ENCODE measurements at places on chromosomes 3 and 15.
A peak's percentile ranks its signal among the peaks of the same experiment; 100 is the strongest.

DNA sequence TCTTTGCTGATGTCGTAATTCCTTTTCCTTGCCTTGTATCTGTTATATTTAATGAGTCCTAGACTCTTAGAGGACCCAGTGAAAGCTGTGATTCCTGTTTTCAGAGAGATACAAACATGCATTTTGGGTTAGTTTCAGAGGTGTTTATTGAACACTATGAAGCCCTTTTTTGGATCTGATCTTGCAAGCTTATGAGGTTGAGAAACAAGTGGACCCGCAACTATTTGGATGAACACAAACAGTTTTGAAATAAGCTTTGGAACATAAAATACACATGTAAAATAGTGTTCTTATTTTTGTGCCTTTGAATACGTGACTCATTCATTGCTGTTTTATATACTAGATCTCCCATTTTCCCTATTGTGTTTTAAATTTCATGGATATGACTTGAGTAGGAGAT lies 33.5 kb downstream of the SNRK start:
- DNase-seq = no peak

DNA sequence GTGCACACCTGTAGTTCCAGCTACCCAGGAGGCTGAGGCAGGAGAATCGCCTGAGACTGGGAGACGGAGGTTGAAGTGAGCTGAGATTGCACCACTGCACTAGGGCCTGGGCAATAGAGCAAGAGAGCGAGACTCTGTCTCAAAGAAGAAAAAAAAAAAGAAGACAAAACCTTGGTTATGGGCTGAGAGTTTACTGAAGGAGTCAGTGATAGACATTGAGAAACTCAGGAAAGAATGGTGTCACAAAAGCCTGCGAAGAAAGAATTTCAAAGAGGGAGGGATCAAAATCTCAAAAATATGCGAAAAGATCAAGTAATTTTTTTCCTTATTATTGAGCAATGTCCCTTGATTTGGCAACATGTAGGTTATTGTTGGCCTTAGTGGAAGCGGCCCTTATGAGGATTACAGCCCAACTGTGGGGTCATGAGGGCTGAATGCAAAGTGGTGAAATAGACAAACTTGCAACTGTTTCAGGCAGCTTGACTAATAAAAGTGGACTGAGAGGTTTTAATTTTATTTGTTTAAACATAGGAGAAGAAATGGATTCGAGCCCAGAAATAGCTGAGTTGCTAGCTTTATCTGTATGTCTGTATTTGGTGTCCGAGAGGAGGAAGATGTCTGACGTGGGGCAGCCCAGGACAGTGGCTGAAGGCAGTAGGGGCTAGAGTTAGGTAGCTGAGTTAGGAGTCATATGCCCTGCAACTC lies 18.8 kb upstream of the CELF6 start:
- DNase-seq = no peak

DNA sequence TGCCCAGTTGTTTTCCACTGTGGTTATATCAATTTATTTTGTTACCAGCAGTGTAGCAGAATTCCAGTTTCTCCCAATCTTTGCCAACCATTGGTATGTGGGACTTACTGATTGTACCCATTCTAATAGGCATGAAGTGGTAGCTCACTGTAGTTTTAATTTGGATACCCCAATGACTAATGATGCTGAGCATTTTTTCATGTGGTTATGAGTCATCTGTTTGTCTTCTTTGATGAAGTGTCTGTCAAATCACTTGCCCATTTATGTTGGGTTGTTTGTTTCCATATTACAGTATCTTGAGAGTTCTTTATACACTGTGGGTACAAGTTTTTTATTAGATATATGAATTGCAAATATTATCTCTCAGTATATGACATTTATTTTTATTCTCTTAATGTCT lies 644.3 kb downstream of the NR2F2 start:
- no peak for DNase-seq

DNA sequence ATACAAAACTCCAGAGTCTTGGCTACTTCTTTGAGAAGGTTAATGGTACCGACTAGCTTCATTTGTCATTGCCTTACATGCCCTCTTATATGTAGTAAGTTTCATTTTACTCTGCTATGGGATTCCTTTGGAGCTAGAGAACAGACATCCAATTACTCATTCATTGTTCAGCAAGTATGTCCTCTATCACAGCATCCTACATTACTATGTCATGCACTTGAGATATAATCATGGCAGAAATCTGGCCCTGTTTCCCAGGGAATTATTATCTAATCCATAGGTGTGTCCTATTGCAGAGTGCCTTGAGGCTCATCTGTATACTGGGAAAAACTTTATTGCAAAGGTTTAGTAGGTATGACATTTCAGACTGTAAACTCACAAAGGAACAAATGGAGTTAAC lies 333.1 kb upstream of the NECTIN3 start:
- no peak for DNase-seq

GRCh38 chr15:79364571-79365240 lies 53.8 kb downstream of the TMED3 start:
- DNase-seq = no peak

DNA sequence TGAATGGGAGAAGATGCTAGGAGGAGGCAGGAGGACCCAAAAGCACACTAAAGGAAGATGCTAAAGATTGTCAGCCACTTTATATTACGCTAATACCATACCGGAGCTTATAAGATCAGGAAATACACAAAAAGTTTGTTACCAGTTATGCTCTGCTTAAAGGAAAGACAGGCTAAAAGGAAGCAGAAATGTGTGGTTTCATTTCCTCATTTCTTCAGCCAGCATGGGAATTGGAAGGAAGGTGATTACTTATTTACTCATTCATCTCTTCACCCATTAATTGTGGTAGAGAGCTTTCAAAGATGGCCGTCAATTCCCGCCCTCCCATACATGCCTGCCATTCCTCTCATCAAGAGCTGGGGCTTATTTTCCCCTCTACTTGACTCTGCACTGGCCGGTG lies 26.7 kb upstream of the TMEM158 start:
- DNase-seq = no peak

- DNase-seq = no peak
Observed at GRCh38 chr3:178385280-178385952, 150.8 kb upstream of the KCNMB2 start.

DNA sequence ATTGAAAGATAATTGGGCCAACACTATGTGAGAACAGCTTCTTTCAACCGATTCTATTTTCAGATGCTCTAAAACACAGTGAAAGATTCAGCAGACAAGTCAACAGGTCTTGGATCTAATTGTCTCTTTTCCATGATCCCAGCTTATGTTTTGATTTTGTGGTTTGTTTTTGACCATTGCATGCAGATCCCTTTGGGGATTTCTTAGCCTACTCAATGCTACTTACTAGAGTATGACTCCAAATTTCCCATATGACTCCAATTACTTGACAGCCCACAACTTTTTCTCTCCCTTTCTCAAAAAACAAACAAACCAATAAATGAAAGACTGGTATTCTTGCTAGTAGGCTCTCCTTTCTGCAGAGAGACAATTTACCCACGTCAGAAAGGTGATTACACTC lies 67.1 kb downstream of the KCNH8 start:
- no peak for DNase-seq

- DNase-seq = no peak
Observed at GRCh38 chr15:27196691-27197090, 225.7 kb downstream of the GABRG3 start.

DNA sequence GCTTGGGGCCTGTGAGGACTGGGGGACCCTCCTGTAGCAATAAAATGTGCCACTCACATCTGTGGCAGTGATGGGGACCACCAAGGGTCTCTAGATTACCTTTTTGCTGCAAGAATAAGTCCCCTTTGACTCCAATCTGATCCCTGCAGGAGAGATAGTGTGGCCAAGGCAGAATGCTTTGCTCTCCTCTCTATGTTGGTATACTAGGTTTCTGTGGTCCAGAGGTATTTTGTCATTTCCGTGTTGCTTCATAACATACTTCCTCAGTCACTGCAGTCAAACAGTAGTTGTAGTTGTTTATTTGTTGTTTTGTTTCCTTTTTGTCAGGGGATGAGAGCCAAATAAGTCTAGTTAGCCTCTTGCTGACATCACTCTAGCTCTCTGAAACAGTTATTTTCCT lies 13.1 kb upstream of the NAALADL2 start:
- no peak for DNase-seq

DNA sequence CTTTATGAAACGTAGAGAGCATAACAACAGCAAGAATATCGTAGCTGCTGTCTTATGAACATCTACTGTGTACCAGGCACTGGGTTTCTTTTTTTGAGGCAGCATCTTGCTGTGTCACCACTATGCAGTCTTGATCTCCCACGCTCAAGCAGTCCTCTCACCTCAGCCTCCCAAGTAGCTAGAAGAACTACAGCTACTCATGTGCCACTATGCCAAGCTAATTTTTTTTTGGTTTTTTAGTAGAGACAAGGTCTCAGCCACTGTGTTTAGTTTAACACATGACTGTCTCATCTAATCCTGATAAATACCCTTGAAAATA lies 129.9 kb downstream of the VGLL4 start:
- no peak for DNase-seq

DNA sequence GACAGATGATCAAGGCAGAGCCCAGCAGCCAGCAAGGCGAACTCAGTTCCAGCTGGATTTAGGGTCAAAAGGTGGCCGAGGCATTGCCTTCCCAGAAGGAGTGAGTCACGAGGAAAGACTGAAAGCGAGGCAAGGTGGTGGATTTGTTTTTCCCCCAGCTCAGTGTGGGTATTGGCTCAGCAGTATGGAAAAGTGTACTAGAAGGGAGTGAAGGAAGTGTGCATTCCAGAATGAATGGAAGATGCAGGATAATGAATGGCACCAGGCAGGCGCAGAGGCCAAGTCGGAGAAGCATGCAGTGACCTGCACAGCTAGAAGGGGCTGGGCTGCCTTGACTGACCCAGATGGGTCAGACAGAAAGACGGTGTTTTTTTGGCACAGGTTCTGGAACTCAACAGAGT lies 46.3 kb downstream of the FOXP1 start:
- DNase-seq = no peak

GRCh38 chr3:18680758-18681157 lies 255.6 kb upstream of the SATB1 start:
- DNase-seq = no peak

GRCh38 chr15:37094915-37095711 lies 5.2 kb downstream of the MEIS2 start:
- DNase-seq = no peak

- DNase-seq = no peak
Observed at GRCh38 chr3:152159328-152159727, 109.4 kb upstream of the MBNL1 start.

- DNase-seq = no peak
Observed at GRCh38 chr3:114639171-114639570, 345.3 kb downstream of the TIGIT start.

GRCh38 chr3:77190374-77190773 lies 150.5 kb downstream of the ROBO2 start:
- DNase-seq = no peak

- no peak for DNase-seq
Observed at GRCh38 chr15:49815950-49816349, 195.1 kb downstream of the DTWD1 start.

DNA sequence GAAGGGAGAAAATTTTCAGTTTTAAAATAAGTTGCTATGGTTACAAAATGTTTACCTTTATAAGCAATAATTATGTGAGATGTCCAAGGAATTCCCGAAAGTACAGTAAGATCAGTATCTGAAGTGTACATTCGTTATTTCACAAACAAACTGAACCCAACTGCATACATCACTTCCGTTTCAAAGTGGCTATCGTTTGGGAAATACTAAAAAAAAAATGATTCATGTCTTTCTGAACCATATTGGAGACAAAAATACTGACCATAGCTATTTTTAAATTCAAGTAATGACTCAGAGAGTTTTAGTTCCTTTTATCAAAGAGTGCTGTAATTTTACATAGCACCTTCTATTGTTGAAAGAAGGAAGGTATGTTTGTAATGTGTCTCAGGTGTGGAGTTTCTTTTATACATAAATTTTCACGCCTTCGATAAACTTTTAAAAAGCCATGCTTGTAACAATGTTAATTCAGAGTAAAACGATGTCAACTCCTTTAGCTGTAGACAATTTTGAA lies 8.0 kb upstream of the ANKRD28 start:
- DNase-seq = no peak

DNA sequence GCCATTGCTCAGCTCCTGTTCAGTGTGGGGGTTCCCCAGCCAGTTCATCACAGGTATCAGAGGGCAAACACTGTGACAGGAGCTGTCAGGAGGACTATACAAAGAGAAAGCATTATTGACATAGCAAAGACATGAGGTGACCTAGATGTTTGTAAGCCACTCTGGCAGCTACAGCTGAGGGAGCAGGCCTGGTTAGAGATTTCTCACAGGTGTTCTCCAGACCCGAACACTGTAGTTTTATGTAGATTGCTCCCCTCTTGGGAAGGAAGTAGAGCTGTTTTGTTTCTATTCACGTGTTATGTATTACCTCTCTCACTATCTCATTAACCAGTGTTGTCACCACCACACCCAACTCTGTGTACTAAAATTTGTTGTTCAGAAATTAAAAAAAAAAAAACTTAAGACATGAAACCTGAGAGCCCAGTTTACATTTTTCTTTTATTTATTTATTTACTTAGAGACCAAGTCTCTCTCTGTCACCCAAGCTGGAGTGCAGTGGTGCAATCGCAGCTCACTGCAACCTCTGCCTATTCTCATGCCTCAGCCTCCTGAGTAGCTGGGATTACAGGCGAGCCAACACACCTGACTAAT lies 123.7 kb downstream of the RBPMS2 start:
- peak; percentile 33 for DNase-seq

DNA sequence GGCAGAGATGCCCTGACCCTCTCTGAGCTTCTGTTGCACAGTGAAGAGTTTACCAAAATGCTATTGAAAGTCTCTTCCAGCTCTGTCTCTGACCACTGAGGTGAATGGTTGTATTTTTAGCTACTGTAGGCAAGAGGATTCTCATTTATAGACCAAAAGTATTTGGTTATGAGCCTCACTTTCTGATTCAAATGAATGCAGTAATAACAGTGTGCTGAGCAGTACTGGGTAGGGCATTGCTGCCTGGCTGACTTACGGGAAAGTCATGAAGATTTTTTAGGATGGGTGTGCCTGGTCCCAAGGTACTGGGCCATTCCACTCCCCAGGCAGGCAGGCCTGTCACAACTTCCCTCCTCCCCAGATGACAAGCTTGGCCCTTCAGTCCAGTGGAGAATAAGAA lies 15.5 kb downstream of the PLA1A start:
- DNase-seq = no peak

- peak; percentile 29 for DNase-seq
Observed at GRCh38 chr15:72229076-72229946, 1.7 kb downstream of the PKM start.

DNA sequence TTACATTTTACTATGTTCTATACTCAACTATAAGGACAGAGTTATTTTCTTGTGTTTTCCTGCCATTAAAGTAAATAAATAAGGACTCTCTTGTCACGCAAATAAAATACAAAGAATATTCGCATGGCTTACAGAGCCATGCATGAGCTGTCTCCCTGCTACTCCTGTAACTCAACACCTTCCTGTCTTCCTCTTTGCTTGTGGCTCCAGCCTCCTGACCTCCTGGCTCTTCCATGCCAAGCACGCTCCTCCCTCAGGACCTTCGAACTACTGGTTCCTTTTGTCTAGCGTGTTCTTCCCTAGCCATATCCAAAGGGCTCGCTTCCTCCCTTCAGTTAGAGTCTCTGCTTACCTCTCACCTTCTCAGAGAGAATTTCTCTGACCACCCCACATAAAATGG lies 124.3 kb upstream of the TMC3 start:
- no peak for DNase-seq

GRCh38 chr3:110687138-110687537 lies 384.5 kb upstream of the NECTIN3 start:
- no peak for DNase-seq

Measured in stimulated activated CD8-positive, alpha-beta memory T cell treated with anti-CD3 and anti-CD28 coated beads, Interleukin-7, amount 100 ng/mL, for 4 hours (primary cell).